Activated CD8-positive, alpha-beta memory T cell treated with anti-CD3 and anti-CD28 coated beads, Interleukin-2, amount 10 ng/mL, durations not matched to agents 7 days and 5 days (primary cell): ENCODE measurements at places on chromosomes 12 and 14.
A peak's percentile ranks its signal among the peaks of the same experiment; 100 is the strongest.

DNA sequence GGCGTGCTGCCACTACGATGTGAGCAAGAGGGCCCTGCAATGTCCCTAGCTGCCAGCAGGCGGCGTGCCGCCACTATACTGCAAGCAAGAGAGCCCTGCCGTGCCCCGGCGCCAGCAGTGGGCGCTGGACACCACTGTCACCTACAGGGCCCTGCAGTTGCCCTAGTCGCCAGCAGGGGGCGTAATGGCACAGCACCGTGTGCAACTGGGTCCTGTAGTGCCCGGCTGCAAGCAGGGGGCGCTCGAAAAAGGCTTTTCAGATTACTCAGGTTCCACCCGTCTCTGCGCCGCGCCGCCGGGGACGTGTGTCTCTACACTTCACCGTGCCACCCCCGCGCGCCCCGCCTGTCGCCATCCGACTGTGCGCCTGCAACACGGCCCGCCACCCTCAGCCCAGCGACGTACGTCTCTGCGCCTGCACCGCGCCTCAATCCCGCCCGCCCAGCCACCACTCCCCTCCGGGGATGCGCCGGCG is 1356.9 kb downstream of the TMEM121 start:
- peak; percentile 60 for DNase-seq

DNA sequence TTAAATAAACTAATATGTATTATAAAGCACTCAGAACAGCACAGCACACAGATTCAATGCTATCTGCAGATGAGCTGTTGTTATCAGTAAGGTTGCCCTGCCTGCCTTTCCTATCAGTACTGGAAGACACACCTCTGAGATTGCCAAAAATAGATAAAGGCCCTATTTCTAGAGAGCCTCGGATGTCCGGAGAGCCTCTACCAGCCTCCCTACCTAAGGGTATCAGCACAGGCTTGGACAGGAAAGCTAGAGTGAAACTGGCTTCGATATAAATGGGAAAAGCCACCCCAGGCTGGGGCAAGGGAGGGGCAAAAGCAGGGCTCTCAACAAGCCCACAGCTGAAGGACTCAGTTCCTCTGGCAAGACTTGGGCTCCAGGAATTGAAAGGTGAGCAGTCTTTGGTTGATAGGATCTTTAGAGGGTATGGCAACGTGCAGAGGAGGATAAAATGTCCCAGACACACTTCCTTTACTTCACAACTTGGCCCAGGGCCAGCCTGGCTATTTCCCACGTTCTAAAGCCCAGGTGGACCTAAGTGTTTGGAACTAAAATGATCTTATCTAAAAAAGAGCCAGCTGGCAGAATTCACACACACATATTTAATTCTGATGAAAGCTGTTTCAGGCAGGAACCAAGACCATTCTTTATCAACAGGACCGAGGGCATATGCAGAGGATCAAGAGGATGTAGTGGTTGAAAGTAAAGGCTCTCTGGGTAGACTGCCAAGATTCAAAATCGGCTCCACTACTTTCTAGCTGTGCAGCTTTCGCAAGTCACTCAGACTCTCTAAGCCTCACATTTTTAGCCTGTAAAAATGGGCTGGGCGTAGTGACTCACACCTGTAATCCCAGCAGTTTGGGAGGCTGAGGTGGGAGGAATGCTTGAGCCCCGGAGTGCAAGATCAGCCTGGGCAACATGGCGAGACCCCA is 37.8 kb upstream of the ITPR2 start:
- DNase-seq: no peak

DNA sequence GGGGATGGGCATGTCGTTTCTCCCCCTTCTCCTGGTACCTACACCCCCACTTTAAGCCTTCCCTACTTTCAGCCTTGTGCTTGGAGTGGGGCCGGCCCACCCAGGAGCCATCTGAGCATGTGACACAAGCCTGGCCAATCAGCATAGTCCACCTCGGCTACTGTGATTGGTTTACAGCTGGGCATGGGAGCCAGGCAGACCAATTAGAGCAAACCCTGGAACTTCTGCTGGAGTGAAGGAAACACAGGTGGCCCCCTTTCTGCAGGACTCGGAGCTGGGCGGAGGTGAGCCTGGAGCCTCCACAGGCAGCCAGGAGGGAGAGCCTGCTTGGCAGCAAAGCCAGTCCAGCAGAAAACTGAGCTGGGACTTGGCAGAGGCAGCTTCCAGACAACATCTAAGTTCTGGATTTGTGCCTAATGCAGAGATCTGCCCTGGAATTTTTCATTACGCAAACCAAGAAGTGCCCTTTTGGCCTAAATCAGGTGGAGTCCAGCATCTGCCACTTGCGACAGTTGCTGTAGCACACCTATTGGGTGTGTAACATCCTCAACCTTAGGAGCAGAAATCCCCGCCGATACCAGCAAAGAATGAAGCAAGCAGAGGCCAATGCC is 59.5 kb downstream of the SCARB1 start:
- DNase-seq: no peak

- no peak for DNase-seq
Measured at GRCh38 chr12:76947304-76947703, 68.5 kb upstream of the CSRP2 start.

GRCh38 chr12:72111706-72112105 is 160.5 kb upstream of the TRHDE start:
- DNase-seq: no peak

DNA sequence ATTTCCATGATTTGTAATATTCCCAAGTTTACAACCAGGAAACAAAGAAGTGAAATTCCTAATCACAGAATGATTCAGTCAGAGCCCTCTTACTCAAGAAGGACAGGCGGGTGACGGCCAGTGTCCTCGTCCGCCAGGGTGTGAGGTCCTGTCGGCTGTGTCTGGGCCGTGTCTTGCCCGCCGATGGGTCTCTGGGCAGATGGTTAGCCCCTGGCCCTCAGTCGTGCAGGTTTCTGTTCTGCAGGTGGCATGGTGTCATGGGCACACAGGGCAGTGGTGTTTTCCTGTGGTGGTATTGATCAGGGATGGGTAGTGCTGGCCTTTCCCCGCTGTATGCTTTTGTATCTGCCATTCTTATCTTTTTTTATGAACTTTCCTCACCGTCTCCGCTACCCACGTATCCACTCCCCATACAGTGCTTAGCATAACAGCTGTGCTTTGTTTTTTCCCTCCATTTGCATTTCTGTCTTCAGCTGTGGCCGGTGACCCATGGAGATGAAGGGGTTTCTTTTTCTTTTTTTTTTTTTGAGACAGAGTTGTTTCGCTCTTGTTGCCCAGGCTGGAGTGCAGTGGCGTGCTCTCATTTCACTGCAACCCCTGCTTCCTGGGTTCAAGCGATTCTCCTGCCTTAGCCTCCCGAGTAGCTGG is 100.7 kb downstream of the TSPAN9 start:
- no peak for DNase-seq

DNA sequence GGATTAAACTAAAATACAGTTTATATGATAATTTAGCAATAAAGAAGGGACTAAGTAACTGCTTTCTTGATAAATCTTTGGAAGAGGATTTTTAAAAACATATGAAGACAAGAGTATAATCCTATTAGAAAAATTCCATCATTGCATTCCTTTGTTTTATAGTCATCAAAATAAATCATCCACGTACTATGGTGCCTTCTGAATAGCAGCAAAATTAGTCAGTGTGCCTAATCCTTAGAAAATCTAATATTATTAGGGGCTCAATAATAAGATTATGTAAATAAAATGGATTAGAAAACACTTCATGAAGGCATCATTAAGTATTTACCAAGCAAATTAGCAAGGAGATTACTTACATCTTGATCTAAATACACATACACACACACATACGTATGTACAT is 102.1 kb downstream of the KCNH5 start:
- DNase-seq: no peak

DNA sequence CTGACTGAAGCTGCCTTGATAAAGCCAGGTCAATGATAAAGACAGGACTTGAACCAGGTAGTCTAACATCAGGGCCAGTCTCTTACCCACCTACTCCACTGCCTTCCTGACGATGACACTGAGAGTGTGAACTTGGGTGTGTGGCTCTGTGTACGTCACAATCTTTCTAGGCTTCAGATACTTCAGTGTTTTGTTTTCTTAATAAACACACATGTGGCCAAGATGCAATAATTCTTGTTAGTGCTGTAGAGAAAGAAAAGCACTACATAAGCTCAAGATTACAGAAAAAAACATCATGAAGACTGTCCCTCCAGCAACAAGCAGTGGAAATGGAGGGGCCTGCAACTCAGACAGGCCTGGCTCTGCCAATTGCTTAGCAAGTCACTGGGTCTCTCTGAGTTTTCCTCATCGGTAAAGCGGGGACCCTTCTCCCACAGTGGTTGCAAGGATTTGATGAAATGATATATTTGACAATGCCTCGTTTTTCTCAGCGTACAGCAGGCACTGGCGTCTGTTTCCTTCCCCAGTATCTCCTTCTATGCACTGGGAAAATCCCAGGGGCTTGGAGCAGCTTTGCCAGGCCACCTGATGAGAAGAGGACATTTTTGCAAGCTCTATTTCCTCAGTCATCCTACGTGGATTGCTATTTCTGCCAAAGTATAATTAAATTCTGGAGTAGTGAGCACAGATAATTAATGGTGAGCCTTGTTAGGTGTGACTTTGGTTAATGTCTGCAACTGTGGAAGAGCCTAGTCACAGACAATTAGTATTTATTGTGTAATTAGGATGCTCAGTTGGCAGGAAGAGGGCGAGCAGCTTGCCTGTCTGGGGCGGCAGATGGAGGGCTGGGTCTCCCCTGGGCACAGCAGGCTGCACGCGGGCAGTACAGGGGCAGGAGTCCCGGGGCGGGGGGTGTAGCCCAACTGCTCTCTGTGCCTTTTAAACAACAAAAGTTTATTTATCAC is 55.8 kb upstream of the CHGA start:
- DNase-seq: no peak

- peak; percentile 83 for DNase-seq
Measured at GRCh38 chr12:122730215-122731014, at the start of gene HCAR1. HCAR1 (minus strand) TSS chr12:122730844; CDS start chr12:122730339, 505 bp downstream.

- DNase-seq: no peak
Measured at GRCh38 chr12:102197789-102198188, at the start of gene PMCH. PMCH (minus strand) TSS chr12:102197833; CDS start chr12:102197770, 63 bp downstream.

- no peak for DNase-seq
Measured at GRCh38 chr12:45232146-45232755, 16.4 kb downstream of the ANO6 start.

- DNase-seq: no peak
Measured at GRCh38 chr12:119842380-119842779, 34.7 kb downstream of the CIT start.

GRCh38 chr12:21656905-21657325 is 727 bp downstream of the LDHB start:
- peak; percentile 70 for DNase-seq

DNA sequence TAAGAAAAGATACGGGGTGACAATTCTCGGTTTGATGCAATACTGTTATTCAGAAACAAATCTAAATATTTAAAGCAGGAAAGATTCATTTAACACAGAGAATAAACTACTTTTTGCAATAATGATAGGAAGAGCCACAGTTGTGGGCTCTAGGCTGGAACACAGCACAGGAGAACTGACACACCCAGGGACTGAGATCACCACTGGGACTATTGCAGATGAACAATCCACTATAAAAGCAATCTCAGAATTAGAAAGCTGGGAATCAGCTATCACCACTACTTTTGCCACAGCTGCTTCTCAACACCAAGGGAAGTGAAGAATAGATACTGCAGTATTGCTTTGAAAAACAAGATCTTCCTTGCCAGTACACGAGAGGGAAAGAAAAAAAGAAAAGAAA is 4.1 kb upstream of the PIK3C2G start:
- no peak for DNase-seq

DNA sequence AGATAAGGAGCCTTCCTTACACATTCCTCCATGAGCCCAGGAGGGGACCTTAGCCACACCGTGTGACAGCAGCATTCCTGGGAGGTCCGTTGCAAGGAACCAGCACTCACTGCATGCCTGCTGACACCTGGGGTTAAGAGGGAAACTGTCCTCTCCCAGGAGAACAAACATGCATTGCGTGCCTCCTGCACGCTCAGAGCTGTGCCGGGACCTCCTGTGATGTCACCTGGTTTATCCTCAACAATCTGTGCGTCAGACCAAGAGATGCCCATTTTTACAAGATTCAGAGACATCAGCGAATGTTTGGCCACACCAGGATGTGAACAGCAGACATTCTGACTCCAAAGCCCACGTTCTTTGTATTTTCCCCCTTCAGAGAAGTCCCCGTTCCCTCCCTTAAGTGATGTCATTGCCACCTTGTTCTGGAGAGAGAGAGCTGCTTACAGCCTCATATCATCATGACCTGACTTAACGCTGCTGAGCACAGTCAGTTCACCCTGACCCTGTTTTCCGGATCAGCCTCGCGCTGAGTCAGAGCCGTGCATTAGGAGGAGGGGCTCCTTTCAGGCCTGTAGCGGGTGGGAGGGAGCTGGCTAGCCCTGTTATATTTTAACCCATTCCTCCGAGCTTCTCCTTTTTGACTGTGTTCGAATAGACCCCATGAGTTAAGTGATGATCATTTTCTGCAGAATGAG is 36.2 kb downstream of the TMEM120B start:
- no peak for DNase-seq

- peak; percentile 45 for DNase-seq
Measured at GRCh38 chr14:93113678-93114067, 2.1 kb downstream of the ITPK1 start.

DNA sequence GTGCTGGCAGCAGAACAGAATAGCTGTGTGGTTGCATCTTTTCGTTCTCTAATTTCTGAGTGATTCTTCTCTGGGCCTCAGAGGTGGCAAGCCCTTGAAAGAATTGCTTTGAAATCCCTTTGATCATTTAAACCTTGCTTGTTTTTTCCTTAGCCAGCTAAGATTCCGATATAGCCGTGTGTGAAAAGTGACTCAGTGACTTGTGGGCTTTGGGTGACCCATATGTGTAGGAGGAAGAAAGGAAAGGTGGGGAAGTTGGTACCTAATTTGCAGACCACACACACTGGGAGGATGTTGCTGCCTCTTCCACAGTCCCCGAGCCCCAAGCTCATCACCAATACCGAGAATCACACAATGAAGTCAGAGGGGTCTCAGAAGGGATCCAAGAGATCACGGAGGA is 18.8 kb downstream of the SLC24A4 start:
- no peak for DNase-seq

GRCh38 chr12:10634427-10634826 is 21.0 kb upstream of the MAGOHB start:
- DNase-seq: no peak

GRCh38 chr14:95609398-95609990 is 74.6 kb downstream of the GLRX5 start:
- DNase-seq: no peak

DNA sequence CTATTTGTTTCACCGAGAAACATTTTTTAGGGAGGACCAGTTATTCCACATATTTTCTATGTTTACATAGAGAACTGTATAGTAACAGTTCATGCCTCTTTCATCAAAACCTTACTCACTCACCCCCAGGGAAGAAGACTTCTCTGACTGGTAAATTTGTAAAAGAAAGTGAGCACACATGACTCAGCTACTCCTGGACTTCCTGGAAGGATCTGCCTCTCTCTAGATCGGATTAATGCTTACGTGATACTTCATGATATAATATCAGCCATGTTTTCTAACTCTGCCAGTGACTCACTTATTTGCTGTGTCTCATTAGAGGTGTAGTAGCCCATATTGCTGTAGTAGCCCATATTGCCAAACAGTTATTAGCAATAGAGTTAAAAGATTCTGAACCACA is 494.3 kb upstream of the ATXN7L3B start:
- no peak for DNase-seq
